ENCODE measurements at places on chromosomes 1 and 21. TPM values are rescaled to one million over a fixed set of nuclear protein-coding genes. Genes with fewer than 3 reads are reported as not detected.

DNA sequence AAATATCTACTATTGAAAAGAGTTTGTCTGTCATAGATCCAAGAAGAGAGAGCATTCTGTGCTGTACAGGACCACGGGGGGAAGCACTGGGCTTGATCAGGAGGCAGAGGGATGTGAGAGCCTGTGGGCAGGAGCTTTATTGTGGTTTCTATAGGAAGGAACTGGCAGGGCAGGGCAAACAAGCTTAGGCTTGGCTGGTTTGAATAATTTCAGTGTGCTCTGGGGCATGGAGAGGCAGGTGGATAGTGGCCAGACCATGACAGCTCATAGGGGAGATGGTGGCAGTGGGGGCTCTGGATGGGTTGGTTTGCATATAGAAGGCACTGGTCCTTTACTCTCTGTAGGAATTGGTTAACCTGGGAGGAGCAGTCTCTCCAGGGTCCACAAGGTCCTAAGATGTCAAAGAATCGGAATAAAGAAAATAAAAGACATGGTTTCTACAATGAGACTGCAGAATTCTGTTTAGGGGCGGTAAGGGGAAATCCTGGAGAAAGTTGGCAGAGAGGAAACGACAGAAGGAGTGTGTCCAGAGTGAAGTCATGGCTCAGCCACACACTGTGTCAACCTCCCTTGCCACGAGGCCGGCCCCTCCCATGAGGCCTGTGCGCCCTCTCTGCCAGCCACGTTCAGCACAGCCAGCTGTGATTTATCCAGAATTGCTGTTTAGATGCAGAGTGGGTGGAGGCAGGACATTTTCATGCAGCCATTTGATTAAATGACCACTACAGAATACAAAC is 81.7 kb upstream of the PGBD5 start:
- no peaks in the 10 kb centered on the region for H3K27me3 ChIP-seq
- H3K27ac ChIP-seq = no peak overlapping the region
- H3K4me1 ChIP-seq = no peaks in the 10 kb centered on the region
- H3K4me3 ChIP-seq = no peak overlapping the region
- no peaks in the 10 kb centered on the region for H3K36me3 ChIP-seq

GRCh38 chr1:93708734-93709481 is 27.3 kb upstream of the BCAR3 start:
- peaks cover 21% of the 10 kb centered on the region for H3K4me1 ChIP-seq
- H3K27me3 ChIP-seq = no peaks in the 10 kb centered on the region
- H3K4me3 ChIP-seq = no peak overlapping the region
- H3K27ac ChIP-seq = no peak overlapping the region
- peak; percentile 49 for DNase-seq

DNA sequence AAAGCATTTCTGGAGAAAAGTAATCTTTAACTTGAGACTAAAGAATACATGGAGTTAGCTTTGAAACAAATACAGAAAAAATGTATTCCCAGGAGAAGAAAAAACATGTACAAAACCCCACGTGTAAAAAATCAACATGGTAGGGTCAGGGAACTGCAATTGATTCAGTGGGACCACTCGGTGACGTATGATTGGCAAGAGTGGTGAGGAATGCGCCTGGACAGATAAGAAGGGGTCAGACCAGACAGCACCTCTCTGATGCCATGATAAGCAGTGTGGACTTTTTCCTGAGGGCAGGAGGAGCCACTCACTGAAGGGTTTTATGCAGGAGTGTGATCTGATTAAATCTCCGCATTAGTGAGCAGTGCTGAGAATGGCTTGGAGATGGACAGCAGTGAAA is 142.5 kb downstream of the DAB1 start:
- no peaks in the 10 kb centered on the region for H3K4me1 ChIP-seq
- H3K27ac ChIP-seq = no peak overlapping the region
- no peak for DNase-seq
- no peak overlapping the region for H3K4me3 ChIP-seq

DNA sequence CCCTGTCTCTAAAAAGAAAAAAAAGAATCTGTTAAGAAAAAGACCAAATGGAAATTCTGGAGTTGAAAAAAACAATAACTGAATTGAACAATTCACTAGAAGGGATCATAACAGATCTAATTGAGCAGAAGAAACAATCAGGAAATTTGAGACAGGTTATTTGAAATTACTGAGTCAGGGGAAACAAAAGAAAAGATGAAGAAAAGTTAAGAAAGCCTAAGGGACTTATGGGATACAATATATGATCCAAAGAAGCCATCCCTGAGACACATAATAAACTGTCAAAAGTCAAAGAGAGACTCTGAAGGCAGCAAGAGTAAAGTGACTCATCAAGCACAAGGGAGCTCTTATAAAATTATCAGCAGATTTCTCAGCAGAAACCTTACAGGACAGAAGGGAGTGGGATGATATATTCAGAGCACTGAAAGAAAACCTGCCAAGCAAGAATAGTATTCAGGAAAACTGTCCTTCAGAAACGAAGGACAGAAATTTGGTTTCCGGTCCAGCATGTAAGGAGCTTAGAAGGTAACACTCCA is 44.5 kb downstream of the SLC2A1 start:
- H3K27ac ChIP-seq = no peak overlapping the region
- peaks cover 3% of the 10 kb centered on the region for H3K4me1 ChIP-seq

DNA sequence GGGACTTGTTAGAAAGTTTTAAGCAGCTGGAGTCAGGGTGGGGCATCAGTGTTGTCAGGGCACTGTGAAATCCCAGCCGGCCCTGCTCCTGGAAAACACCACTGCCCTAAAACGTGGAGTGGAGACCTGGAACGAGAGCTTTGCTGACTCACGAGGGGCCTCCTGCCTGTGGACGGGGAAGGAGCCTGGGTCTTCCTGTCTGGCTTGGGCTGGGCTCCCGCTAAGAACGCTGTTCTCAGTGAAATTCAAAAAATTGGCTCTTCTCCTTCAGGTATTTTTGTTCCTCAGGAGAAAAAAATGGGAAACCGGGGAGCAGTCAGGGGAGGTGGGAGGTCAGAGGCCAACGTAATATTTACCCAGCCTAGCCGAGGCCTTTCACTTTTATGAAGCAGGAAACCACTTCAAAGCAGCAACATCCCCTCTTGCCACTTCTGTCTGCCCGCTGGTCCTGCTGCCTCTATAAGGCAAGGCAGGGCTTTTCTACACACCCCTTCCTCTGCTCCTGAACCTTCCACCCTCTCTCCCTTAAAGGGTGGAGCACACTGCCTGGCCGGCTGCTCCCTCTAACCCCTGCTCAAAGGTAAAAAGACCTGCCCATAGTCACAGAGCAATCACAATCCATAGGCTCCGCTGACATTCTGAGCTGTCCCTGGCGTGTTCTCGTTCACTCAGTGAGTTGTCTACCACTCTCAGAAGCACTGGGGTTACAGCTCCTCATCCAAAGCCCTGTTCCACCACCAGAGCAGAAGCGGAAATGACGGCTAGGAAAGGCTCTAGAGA is 8.0 kb downstream of the PLXNA2 start:
- no peak for DNase-seq
- H3K36me3 ChIP-seq = no peaks in the 10 kb centered on the region
- peaks cover 7% of the 10 kb centered on the region for H3K27me3 ChIP-seq
- H3K4me1 ChIP-seq = peaks cover 17% of the 10 kb centered on the region

DNA sequence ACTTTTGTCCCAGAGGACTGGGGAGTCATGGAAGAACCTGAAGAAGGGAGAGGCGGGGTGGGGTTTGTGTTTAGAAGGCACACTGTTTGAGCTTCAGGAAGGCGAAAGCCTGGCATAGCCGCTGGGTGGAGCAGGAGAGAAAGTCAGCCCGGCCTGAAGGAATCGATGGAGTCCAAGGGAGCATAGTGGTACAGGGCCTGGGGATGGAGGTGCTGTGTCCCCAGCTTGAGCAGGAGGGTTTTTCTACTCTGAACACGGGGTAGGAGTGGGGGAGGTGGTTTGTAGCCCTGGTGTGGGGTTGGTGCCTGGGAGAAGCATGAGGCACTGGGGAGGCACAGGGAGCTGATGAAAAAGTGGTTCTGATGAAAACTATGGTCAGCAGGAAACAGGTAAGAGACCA is 4.7 kb upstream of the CCDC24 start:
- H3K36me3 ChIP-seq = no peaks in the 10 kb centered on the region
- no peak overlapping the region for H3K27ac ChIP-seq
- no peak for DNase-seq

GRCh38 chr1:98763488-98764150 is 102.1 kb downstream of the SNX7 start:
- H3K4me3 ChIP-seq = no peak overlapping the region
- no peaks in the 10 kb centered on the region for H3K36me3 ChIP-seq
- DNase-seq = no peak
- no peak overlapping the region for H3K27ac ChIP-seq

- DNase-seq = peak; percentile 21
- no peaks in the 10 kb centered on the region for H3K27me3 ChIP-seq
- no peaks in the 10 kb centered on the region for H3K36me3 ChIP-seq
- no peak overlapping the region for H3K27ac ChIP-seq
These were observed 20.9 kb upstream of the RGL1 start for GRCh38 chr1:183783767-183784637.

DNA sequence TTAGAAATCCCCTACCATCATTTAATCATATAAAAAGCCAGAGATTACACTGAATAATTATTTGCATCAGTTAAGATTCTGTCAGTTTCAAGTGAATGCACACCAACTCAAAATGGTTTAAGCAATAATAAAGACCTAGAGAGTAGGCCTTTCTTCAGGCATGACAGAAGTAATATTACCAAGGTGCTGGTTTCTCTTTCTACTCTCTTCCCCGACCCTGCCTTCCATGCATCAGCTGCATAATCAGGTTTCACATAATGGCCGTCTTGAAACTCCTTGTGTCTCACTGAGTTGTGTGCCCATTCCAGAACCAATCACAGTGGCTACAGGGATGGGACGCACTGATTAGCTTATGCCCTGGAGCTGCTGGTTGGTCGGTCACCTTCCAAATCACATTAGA is 103.5 kb upstream of the SERTAD4 start:
- H3K27me3 ChIP-seq = no peaks in the 10 kb centered on the region
- no peak for DNase-seq
- no peaks in the 10 kb centered on the region for H3K4me1 ChIP-seq
- no peak overlapping the region for H3K4me3 ChIP-seq
- no peaks in the 10 kb centered on the region for H3K36me3 ChIP-seq

DNA sequence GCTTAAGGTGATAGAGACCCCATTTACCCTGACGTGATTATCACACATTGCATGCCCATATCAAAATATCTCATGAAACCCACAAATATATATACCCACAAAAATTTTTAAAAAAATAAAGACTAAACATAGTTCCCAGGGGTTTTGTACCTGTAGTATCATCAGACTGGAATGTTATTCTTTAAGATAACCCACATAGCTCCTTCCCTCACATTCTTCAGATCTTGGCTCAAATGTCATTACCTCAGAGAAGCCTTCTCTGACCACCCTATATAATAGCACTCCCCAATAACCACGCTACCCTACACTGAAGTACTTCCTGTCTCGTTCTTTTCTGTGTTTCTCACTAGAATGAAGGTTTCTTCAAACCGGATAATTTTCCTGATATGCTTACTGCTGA is 138.3 kb upstream of the SNX7 start:
- no peaks in the 10 kb centered on the region for H3K4me1 ChIP-seq
- H3K27me3 ChIP-seq = no peaks in the 10 kb centered on the region
- no peak for DNase-seq
- H3K36me3 ChIP-seq = no peaks in the 10 kb centered on the region

DNA sequence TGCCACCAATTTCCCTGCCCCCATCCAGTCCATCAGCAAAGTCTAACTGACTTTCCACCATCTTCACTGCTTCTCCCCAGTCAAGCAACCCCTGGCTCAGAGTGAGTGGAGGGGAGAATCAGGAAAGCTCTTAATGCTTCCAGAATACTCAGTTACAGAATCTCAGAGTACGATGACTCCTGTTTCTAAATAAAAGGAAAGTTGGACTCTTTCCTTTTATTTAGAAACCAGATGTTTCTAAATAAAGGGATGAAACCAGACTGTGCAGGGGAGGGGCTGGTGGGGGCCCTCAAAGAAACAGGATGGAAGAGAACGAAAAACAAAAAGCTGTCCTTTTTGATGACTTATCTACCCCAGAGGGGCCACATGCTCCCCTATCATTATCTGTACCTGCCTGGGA is 85.2 kb upstream of the PPM1J start:
- H3K27me3 ChIP-seq = no peaks in the 10 kb centered on the region
- H3K27ac ChIP-seq = no peak overlapping the region
- no peaks in the 10 kb centered on the region for H3K4me1 ChIP-seq
- H3K4me3 ChIP-seq = no peak overlapping the region
- DNase-seq = no peak
- no peaks in the 10 kb centered on the region for H3K36me3 ChIP-seq

GRCh38 chr1:229756666-229757065 is 130.6 kb downstream of the URB2 start:
- no peak overlapping the region for H3K27ac ChIP-seq
- H3K4me1 ChIP-seq = peaks cover 12% of the 10 kb centered on the region
- no peaks in the 10 kb centered on the region for H3K27me3 ChIP-seq
- no peaks in the 10 kb centered on the region for H3K36me3 ChIP-seq

GRCh38 chr1:205287767-205288559 is 33.6 kb downstream of the NUAK2 start:
- H3K36me3 ChIP-seq = no peaks in the 10 kb centered on the region
- peak overlapping the region; percentile 93 for H3K27ac ChIP-seq
- peaks cover 61% of the 10 kb centered on the region for H3K4me1 ChIP-seq
- peak; percentile 63 for DNase-seq
- no peak overlapping the region for H3K4me3 ChIP-seq

TNFAIP8L2 gene
- total RNA-seq = 30.0 TPM

PPIAL4G gene
- total RNA-seq = 0.05 TPM

PIGR gene
- 0.24 TPM for total RNA-seq

GLRX2 gene
- total RNA-seq = 6.5 TPM

GIPC2 gene
- total RNA-seq = 0.28 TPM

AQP10 gene
- 0.05 TPM for total RNA-seq

MUL1 gene
- total RNA-seq = 14.5 TPM
